NK-92 treated with Interleukin-12 subunit alpha and Interleukin-12 subunit beta, amount 100 ng/mL, for 24 hours (cell line): ENCODE measurements at places on chromosomes 16 and 17.

GRCh38 chr17:29085223-29085622, 42.3 kb downstream of the PIPOX start:
- DNase-seq = no peak

DNA sequence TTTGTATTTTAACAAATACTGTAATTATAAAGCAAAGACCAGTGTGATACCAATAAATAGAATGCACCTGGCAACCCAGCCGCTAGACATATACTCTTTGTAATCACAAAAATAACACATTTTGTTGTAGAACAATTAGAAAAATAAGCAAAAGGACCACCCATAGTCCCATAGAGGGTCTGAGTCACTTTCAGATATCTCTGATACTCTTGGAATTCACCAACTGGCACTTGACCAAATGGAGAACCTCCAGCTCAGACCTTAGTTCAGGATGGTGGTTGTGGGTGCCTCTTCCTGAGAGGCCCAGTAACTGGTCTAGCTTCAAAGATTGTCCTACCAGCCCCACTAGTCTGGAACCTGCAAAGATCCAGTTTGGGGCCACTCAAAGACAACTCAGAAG, 789 bp upstream of the TERF2 start:
- no peak for DNase-seq

GRCh38 chr16:77868052-77868451, 79.7 kb downstream of the VAT1L start:
- DNase-seq = no peak

DNA sequence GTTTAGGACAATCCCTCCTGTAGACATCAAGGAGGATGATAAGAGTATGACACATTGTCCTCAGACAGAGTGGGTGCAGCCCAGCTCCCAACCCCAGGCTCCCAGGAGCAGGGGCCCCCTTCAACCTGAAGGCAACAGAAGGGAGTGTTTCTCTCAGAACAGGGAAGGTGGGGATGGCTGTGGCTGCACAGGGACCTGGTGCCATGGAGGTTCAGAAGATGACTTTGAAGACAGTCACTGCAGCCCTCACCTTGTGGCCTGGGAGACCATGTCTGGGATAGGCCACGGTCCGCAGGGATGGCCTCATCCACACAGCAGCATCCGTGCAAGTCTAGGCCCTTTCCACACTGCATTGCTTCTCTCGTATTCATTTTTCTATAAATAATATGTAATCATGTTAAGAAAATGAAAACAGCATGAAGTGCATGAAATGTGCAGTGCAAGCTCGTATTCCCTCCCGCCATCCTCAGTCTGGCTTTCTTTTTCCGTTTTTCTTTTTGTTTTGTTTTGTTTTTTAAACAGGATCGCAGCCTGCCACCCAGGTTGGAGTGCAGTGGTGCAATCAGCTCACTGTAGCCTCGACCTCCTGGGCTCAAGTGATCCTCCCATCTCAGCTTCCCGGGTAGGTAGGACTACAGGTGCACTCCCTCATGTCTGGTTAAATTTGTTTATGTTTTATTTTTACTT, 71.1 kb downstream of the METRNL start:
- DNase-seq = no peak

- DNase-seq = no peak
These were observed 858 bp upstream of the ASPSCR1 start for GRCh38 chr17:81976332-81977210.
